ENCODE measurements at places on chromosomes 16 and 17.

GRCh38 chr16:24051125-24051524, 205.0 kb upstream of the CACNG3 start:
- DNase-seq, result no peak

DNA sequence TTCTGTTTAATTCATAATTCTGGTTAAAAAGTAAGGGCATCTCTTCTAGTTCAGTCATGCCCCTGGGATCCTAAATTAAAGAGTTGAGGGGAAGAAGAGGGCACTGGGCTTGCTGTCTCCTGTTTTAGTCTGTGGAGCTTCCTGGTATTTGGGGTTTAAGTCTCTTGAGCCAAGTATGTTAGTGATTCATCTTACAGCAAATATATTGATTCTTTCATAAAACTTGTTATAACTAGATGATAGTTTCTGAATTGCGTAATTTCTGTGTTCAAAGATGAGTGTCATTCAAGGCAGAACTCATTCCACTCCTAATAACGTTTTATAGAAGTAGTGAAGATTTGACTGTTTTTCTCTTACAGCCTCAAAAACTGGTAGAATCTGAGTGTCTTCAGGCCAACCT, 1.7 kb downstream of the TXNDC17 start:
- no peak for DNase-seq

GRCh38 chr16:9489835-9490467, 398.5 kb downstream of the HAPSTR1 start:
- no peak for DNase-seq

GRCh38 chr17:51730303-51731050, 428.0 kb downstream of the CA10 start:
- DNase-seq, result no peak

GRCh38 chr17:77867308-77867781, 91.2 kb upstream of the TNRC6C start:
- DNase-seq, result no peak

GRCh38 chr17:33202021-33202420, 91.1 kb downstream of the ASIC2 start:
- DNase-seq, result peak; percentile 34

- no peak for DNase-seq
Measured at GRCh38 chr16:78292086-78292843, 192.8 kb downstream of the WWOX start.
